ENCODE measurements at places on chromosomes 2 and 18.

- no peak for DNase-seq
Observed at GRCh38 chr2:136129601-136130000, 11.7 kb upstream of the CXCR4 start.

GRCh38 chr2:175001566-175001965, 3.6 kb downstream of the CHN1 start:
- no peak for DNase-seq

DNA sequence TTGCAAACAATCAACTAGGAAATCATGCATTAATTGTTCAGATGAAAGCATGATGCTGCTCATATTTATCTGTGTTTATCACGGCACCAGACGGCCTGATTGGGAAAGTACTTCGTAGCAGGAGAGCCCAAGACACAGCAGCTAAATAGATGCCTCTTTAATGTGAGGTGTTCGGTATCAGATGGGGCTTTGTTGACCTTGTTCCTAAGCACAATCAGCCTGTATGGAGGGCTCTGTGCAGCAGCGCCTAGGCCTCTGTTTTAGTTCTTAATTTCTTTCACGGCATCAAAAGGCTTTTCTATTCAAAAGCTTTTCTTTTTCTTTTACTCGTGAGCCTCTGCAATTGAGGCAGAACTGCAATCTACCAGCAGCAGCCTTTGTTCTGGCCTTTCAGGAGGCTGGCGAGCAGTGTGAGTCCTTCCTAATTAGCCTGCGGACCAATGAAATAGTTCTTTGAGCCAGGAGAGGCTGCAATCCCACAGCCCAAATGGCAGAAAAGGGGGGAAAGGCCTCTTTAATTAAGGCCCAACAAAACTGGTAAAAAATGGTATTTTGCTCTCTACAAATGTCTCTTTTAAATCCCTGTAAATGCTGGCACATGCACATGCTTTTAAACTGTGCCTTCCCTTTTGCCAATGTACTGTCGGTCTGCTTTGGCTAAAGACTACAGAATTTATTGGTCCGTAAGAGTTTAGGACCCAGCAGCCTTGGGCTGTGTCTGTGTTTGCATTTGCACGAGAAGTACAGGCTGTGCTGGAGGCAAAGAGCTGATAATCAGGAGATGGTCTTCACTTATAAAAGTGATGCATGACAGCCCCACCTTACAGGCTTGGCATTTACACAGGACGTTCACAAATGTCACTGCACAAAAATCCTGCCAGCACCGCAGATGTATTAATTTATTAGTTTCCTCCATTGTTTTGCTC, 159.6 kb downstream of the RND3 start:
- no peak for DNase-seq

GRCh38 chr2:179636995-179637394, 224.4 kb downstream of the ZNF385B start:
- no peak for DNase-seq

GRCh38 chr18:6626457-6626856, 103.1 kb upstream of the ARHGAP28 start:
- no peak for DNase-seq

- no peak for DNase-seq
Observed at GRCh38 chr2:163264341-163264740, 425.8 kb upstream of the KCNH7 start.

DNA sequence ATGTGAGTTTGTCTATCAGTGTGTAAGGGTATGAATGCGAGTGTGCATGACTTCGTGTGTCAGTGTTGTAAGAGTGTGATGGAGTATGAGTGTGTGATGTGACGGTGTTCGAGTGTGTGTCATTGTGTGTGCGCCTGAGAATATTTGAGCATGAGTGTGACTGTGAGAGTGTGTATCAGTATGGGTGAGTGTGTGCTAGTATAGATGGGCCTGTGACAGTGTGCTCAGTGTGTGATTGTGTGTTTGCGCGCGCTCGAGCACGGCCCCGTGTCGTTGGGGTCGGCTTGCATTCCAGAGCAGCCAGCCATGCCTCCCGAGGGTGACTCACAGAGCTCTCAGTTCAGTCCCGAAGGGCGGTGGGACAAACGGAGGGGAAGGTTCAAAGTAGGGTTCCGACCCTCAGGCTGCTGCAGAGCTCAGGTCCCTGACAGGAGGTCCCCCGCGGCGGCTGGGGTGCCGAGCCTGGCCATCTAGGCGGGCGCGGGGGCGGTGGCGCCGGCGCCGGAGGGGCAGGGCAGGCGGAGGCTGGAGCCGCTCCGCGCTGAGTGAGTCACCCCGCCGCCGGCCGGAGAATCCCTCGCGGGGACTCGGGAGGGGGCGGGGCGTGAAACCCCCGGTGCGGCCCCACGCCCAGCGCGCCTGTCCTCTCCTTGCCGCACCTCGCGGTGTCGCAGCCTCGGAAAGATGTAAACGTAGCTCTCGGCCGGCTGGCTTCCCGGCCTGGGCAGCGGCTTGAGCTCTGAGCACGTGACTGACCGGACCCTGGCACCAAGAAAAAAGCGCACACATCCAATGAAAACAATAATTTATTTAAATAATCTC, 3.8 kb downstream of the DLX2 start:
- DNase-seq = no peak
